NCI-H187 treated with DMSO at 0.1 percent for 48 hours (cell line): ENCODE measurements at places on chromosomes 7 and 10.

DNA sequence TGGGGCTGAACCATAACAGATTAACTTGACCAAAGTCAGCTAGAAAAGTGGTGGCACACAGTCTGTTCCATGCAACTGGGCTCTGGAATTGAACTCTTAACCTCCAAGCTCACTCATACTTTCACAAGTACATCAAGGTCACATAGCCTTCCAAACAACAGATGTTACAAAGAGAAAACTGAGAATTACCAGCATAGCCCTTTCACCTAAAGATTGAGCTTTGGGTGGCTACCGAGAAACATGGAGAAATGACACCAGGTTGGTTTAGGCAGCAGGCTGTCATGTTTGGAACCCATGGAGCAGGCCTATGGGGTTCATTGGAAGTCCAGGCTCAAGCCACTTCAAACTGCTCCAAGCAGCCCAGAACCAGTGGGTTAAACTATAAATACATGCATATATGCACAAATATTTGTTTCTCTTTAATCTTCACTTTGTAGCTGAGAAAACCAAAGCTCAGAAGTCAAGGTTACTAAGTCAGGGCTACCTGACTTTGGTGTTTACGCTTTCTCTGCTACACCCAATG is 59.1 kb downstream of the MALSU1 start:
- DNase-seq = no peak

DNA sequence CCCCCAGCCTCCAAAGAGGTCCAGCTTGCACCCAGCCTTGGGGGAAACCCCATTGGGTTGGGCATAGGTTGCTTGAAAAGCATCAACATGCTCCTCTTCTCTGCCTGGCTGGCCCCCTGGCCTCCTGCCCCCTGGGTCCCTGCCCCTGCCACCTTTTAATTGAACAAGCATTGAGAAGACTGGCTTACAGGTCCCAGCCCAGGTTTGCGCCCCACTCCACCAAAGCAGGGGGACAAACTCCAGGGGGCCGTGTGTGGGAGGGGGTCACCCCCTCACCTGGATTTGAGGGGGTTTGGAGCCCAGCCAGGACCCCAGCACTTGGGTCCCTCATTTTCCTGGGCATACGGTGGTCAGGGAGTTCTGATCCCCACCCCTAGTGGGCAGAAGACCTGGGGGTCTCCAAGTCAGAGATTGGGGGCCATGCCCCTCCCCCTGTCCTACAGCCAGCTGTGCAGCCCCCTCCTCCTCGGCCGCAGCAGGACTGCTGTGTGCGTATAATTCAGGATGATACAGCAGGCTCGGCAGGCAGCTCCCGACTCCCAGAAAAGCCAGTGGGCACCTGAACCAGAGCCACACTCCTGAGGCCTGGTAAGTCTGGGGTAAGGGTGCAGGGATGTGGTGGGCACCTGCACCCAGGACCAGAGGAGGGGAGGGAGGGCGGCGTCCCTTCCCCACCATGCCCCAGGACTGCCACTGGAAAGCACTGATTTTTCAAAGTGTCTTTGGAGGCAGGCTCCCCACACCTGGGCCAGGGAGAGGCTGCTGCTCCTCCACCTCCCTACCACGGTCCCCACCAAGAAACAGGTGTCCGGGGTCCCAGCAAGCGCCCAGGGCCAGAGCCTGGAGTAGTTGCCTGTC is 1.7 kb downstream of the ELFN1 start:
- DNase-seq = no peak

DNA sequence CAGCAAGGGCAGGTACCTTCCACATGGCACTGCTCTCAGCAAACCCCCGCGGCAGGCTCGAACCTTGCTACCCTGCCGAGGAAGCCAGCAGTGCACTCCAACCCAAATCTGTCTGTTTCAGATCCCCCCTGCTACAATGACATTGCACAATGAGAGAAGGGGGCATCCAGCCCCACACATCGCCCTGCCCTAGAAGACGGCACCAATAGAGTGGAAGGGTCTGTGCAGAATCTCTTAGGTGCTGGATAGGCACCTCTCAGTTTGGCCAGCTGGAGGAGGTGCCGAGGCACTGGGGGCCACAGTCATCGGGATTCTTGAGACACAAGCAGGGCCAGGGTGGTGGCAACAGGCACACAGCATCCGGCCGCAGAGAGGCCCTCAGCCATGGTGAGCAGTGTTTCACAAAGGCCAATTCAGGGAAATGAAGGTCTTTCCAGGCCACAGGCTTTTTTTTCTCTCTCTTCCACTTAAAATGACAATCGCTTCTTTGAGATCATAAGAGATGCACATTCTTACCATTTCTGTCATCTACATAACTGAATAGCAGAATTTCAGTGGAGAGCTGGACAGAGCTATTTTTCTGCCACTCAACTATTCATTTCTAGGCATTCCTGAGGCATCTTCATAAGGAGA is 281.3 kb downstream of the TNS3 start:
- DNase-seq = no peak

DNA sequence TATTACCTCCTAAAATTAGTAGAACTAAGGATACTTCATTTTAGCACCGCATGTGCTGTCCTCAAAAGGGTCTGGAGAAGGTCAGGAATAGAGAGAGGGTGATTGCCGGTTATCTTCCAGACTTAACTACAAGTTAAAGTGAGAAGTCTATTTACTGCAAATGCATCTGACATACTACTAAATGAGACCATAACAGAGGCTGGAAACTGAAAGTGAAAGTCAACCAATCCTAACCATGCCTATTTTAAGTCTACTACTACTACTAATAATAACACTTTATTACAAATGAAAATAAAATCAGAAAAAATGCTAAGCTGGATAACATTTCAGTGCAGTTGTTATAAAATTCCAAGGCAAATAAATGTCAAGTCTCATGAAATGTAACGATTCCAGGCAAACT is 244.7 kb downstream of the KIF20B start:
- DNase-seq = no peak

- DNase-seq = no peak
These were observed 87.8 kb upstream of the PPP2R2D start for GRCh38 chr10:131812736-131813604.

- no peak for DNase-seq
These were observed 5.0 kb downstream of the HBP1 start for GRCh38 chr7:107173691-107174406.

DNA sequence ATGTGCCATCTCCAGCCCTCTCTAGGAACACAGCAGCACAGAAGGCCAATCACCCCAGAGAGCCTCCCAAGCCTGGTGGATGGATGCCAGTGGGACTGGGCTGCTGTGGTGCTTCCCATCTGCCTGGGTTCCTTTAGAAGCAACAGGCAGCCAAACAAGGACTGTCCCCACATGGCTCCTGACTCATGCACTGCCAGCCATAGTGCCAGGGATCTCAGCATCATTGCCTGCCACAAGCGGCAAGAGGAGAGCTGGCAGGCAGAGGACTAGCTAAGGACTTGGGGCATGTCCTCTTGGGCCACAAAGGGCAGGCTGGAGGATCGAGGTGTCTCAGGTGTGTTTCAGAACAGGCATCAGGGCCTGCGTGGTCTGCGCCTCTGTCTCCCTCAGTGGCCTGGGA is 23.4 kb upstream of the FIGNL1 start:
- DNase-seq = no peak

DNA sequence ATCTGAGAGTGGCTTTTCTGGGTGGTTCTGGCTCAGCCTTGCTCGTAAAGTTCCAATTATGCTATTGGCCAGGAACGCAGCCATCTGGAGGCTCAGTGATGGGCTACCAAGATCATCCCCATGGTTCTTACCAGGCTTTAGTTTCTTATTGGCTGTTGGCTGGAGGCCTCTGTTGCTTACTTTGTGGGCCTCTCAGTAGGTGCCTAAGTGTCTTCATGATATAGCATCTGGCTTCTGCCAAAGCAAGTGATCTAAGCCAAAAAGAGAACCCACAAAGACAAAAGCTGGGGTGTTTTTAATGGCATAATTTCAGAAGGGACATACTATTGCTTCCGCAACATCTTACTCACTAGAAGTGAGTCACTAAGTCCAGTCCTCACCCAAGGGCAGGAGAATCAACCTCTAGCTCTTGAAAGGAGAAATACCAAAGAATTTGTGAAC is 132.0 kb upstream of the MDFIC start:
- DNase-seq = no peak

- no peak for DNase-seq
These were observed 77.8 kb upstream of the PPIF start for GRCh38 chr10:79269443-79269842.

DNA sequence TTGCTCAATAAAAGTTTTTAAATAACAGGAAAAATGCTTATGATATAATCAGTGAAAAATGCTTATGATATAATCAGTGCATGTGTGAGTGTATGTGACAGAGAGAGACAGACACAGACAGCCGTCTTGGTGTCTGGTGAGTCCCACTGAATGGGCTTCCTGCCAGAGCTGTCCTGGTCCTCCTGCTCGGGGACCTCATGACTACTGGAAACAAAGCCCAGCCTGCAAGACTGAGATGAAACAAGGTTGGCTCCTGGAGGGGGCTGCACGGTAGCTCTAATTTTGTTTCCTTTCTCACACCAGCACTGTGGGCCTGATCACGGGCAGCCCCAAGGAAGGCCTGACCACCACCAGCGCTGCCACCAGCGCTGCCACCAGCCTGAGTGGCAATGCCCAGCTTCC is 57.3 kb downstream of the NRP1 start:
- no peak for DNase-seq

- DNase-seq = no peak
These were observed 12.8 kb upstream of the PROSER2 start for GRCh38 chr10:11810313-11810766.

DNA sequence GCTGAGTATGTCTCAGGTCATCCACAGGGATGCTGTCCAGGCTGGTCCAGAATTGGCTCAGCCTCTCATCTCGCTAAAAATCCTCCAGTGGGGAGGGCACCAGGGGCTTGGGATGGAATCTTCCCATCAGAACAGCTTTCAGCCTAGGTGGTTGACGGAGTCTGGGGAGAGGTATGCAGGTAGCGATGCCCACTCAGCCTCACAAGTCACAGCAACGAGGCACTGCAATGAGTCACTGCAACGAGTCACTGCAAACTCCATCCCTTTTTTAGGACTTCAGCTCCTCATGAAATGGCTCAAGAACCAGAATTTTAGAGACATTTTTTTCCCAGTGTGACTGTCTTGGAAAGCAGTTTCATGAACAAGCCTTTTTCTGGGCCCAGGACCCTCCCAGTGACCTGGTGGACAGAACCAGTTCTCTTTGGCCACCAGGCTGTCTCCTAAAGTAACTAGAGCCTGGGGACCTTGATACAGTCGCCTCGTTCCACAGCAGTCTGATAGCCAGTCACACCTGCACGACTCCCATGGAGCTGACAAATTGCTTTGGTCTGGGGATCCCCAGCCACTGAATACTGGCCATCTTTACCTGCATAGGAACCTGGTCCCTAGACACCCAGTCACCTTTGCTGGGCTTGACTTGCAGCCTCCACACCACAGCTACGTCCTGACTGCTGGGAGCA is 41.3 kb upstream of the PPP2R2D start:
- DNase-seq = no peak

GRCh38 chr10:43353495-43354329 is 17.7 kb upstream of the FXYD4 start:
- DNase-seq = no peak

DNA sequence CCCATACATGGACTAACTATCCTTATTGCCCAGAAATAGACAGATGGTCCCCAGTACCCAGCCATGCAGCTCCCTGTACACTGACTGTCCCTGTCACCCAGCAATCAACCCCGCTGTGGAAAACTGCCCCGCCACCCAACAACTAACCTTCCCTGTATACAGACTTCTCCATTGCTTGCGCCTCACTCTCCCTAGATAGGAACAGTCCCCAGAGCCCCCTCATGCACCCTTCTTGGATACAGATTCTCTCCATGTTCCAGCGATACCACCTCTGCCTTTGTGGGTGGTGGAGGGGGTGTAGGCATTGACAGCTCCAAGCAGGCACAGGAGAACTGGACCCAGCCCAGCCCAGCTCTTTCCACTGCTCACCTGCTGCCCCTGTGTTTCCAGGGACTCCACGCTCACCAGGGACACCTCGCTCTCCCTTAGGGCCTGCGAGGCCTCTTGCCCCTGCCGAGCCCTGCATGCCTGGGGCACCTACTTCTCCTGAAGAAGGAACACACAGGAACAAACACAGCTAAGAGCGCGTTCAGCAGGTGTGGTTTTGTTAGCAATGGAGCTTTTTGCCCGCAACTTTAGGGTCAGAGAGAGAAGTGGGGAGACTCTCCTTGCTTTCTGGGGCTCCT is 7.2 kb downstream of the SFTPD start:
- no peak for DNase-seq

GRCh38 chr7:130962109-130962508 is 228.1 kb upstream of the KLF14 start:
- DNase-seq = no peak

DNA sequence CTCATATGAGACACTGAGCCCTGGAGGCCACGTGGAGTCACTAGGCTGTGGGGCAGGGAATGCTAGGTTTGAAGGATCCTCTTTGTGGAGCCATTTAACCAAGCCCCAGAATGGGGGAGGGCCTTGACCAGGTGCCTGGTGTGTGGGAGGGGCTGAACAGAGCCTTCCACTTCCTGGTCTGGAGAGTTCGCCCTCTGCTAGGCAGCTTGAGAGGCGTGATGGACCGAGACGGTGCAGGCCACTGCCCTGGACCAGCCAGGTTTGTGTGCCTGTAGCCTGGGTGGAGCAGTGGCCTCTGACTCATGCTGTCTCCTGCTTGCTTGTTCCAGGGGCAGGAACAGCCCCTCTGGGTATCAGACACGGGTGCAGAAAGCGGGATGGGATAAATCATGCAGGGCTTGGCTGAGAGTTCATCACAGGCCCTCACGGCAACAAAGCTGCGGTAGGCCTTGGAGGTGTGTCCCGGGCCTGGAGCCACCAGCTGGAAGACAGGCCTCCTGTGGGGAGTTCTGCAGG is 27.4 kb downstream of the ADAMTS14 start:
- no peak for DNase-seq

- DNase-seq = no peak
These were observed 185.8 kb downstream of the CACNB2 start for GRCh38 chr10:18325889-18326531.

DNA sequence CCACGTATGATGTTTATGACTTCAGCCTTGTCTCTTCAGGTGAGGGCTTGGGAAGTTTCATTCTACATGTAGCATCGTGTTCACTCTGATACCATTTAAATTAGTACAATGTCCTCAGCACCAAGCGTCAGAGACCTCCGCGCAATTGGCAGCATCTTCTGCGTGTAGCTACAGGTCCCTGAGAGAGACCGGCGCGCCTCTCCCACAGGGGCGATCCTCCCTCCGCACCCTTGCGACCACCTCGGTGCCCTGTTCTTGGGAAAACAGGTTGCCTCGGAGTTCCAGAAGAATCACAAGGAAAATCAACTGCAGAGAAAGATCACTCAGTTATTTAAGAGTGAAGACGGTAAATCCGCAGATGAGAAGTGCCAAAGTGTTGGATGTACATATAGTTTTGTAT is 206.2 kb downstream of the GATA3 start:
- no peak for DNase-seq

GRCh38 chr10:129766611-129767550 is 197.2 kb downstream of the EBF3 start:
- DNase-seq = no peak

- DNase-seq = no peak
These were observed 34.1 kb downstream of the ZRANB1 start for GRCh38 chr10:124975977-124976514.

- no peak for DNase-seq
These were observed 19.9 kb downstream of the CPA1 start for GRCh38 chr7:130400120-130400572.

- DNase-seq = no peak
These were observed 15.4 kb upstream of the PRF1 start for GRCh38 chr10:70617798-70618568.
